ENCODE measurements at places on chromosomes 5 and 9. TPM values are rescaled to one million over a fixed set of nuclear protein-coding genes. Genes with fewer than 3 reads are reported as not detected.

LEAP2 gene
- 1.2 TPM for total RNA-seq

PHYHD1 gene
- 0.32 TPM for total RNA-seq

REEP2 gene
- total RNA-seq: 4.9 TPM

GLRX gene
- 29.3 TPM for total RNA-seq

ANKRD33B gene
- total RNA-seq: 10.9 TPM

DDX4 gene
- total RNA-seq: not detected

PITX1 gene
- total RNA-seq: 31.0 TPM

SLC6A18 gene
- not detected for total RNA-seq

CFAP157 gene
- total RNA-seq: 0.22 TPM

PCDHGA10 gene
- total RNA-seq: 3.8 TPM

CCNB1 gene
- 281 TPM for total RNA-seq

PCDHGA9 gene
- total RNA-seq: 0.34 TPM

PDE6A gene
- total RNA-seq: not detected

MEIKIN gene
- not detected for total RNA-seq

TMEM215 gene
- total RNA-seq: not detected

TESK1 gene
- total RNA-seq: 26.6 TPM

FOXD4L4 gene
- total RNA-seq: 0.52 TPM

MORN5 gene
- not detected for total RNA-seq

TAF11L10 gene
- not detected for total RNA-seq

SH3RF2 gene
- total RNA-seq: 14.3 TPM

IRX2 gene
- total RNA-seq: not detected

SOX30 gene
- 0.27 TPM for total RNA-seq

SHOC1 gene
- 1.1 TPM for total RNA-seq

ECSCR gene
- total RNA-seq: not detected

HRCT1 gene
- 0.32 TPM for total RNA-seq

Measured in HCT116 (cell line).